Occipital lobe (tissue), 3 donors: ENCODE measurements at places on chromosomes 3 and 15.

DNA sequence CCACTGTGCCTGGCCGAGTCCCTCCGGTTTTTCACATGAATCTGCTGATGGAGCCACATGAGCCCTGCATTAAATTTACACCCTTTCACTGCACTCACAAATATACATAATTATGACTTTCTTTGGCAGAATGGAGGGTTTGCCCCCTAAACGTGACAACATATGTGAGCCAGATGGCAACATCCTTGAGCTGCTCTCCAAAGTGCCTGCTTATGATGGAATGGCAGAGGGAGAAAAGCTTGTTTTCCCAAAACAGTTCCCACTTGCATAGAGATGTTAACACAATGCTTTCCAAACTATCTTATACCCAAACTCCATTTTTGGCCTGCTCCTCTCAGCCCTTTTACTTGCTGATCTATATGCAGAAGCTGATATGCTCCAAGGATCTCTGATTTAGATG is 54.9 kb downstream of the ABCC5 start:
- DNase-seq = no peak

GRCh38 chr3:127857333-127857732 is 35.0 kb upstream of the MGLL start:
- DNase-seq = no peak

DNA sequence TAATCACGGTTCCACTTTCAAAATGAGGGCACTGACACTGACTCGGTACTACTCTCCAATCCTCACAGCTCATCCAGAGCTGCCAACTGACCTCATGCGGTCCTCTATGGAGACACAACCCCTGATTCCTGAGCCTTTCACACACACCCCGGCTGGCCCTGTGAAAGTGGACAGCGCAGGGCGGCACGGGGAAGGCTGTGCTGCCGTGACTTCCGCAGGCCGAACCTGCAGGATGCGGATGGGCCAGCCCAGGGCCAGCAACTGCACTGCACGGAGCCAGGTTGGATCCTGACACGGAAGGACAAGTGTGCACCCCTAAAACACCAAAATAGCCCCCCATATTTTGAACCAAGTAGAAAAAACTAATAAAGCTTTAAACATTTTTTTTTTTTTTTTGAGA is 41.0 kb downstream of the IQSEC1 start:
- DNase-seq = no peak

GRCh38 chr3:113441051-113441770 is at the start of gene CFAP44:
Gene CFAP44 (minus strand): TSS chr3:113441493. CDS start chr3:113433664, 7,829 bp downstream.
- peak; percentile 60 for DNase-seq

DNA sequence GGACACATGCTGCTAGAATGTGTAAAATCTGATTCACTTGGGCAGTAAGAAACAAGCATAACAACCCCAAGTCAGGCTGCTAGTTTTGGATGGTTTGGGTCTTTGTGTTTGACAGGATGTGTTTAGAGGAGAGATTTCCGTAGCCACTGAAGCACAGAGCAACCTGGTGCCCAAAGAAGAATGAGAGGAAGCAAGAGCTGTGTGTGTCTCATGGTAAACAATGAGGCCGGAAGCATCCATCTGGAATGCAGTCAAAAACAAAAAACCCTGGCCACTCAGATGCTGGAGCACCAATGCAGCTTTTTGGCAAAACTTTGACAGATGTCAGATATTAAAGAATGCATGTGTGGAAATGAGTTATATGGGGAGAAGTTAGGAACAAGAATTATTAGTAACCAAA is 39.4 kb upstream of the SNRK start:
- DNase-seq = no peak

- no peak for DNase-seq
These were observed 40.2 kb downstream of the IDH2 start for GRCh38 chr15:90062023-90062442.

- DNase-seq = no peak
These were observed 5.6 kb upstream of the BRPF1 start for GRCh38 chr3:9725775-9726515.

GRCh38 chr3:46960081-46960701 is 16.4 kb downstream of the CCDC12 start:
- DNase-seq = no peak

DNA sequence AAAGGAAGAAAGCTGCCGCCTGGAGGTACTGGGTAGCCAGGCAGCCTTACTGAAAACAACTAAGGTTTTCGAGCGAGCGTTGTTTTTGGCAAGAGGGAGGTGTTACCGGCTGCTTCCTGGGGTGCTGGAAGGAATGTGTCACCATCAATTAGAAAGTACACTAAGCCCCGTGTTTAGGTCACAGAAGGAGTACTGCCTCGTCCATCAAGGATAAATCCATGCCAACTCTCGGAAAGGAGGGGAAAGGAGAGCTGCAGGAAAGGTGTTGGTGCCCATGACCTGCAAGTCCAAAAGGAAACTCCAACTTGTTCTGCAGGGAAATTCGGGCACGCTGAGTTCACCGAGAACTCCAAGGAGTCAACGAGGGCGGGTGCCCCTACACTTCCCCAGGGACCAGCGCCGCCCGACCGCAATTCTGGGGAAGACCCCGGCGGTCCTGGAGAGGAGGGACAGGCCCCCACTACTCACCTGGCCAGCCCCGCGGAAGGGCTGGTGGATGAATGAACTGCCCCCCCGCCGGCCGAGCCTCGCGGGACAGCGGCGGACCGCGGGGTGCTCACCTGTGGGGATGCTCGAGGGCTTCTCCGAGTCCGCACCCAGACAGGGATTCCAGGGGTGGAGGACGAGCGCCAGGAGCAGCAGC is 542 bp downstream of the PLOD2 start:
- peak; percentile 74 for DNase-seq

- no peak for DNase-seq
These were observed 31.6 kb upstream of the CEP152 start for GRCh38 chr15:48842501-48842900.

DNA sequence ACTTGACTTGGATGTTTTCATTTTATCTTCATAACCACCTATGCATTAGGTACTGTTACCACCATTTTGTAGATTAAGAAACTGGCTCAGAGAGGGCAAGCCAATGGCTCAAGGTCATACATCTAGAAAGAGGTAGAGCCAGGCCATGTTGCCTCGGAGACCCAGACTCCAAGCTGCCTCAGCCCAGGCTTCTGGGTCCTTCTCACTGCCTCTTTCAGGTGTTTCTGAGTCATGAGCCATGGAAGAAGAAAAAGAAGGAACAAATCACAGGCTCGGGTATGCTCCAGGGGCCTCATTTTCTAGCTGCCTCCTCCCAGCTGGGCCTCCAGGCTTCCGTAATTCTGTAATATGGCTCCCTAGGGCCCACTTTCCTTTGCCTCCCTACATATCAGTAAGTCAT is 226.5 kb upstream of the TOPAZ1 start:
- no peak for DNase-seq

- no peak for DNase-seq
These were observed 714.8 kb downstream of the FHIT start for GRCh38 chr3:60536420-60536819.

DNA sequence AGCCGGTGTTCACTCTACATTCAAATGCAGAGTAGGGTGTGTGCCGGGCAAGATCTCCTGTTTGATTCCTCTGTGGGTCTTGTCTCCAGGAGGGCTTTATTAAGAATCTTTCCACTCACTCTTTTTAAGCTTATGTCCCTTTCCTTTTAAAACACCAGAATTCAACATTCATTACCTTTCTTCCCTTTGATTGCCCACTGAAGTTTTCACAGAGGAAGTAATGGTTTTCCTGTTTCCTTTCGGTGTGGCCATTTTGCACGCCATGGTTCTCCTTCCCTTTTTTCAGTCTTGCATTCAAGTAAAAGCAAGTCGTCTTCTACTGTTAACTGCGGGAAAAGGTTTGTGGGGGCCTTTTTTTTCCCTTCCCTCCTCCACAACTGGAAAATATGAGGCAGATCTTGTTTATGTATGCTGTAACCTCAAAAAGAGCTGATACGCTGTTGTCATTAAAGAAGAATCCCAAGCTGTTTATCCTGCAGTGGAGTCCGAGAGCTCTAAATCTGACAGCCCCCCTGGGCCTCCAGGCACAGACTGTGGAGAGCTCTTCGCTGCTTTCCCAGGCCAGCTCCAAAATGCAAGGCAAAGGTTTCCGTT is 40.5 kb downstream of the FILIP1L start:
- no peak for DNase-seq

DNA sequence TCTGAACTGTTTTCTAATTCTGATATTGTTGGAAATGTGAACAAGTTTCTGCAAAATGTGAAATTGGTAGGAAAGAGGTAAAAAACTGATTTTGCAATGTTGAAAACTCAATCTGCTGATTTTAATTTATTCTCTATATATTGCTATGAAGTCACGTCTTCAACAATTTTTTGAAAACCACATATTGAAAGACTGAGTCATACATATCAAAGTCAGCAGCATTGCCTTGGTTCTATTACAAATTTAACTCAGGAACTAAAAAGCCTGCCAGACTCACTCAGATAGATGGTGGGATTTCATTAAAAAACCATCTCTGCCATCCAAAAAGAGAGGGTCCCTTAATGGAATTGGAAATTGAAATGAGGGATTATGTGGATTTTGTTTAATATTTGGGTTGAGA is 351.4 kb downstream of the CNTN3 start:
- no peak for DNase-seq

GRCh38 chr15:77715860-77716259 is 83.1 kb upstream of the LINGO1 start:
- DNase-seq = no peak

DNA sequence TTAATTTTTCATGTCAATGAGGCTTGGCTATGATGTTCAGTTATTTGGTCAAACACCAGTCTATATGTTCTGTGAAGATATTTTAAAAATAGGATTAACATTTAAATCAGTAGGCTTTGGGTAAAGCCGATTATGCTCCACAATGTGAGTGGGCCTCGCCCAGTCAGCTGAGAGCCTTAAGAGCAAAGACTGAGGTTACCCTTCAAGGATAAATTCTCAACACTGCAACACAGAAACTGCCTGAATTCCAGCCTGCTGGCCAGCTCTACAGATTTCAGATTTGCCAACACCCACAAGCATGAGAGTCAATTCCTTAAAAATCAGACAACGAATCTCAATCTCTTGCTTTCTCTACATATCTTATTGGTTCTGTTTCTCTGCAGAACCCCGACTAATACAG is 188.3 kb downstream of the PLCH1 start:
- no peak for DNase-seq

DNA sequence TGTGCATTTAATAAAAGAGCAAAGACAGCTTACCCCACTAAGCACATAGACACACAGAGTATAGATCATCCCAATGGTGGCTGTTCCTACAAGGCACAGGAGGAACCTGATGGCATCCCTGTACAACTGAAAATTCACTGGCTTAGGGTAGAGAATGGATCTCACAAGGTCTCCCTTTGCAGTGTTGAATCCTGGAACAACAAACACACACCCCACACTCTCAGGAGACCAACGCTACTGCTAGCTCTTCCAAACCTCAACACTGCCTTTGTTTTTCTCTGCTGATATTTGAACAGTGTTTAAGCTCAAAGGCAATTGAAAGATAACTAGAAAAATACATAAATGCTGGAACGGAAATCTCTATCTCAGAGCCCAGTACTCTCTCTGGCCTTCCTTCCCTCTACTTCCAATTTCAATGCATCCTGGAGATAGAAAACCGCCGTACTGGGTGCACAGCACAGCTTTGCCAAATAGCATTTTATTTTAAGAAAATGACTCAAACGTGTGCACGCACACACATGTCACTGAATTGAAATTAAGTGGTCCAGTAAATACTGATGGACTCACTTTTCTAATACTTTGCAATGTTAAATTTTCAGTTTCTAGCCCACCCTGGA is 87.5 kb upstream of the ATP13A5 start:
- DNase-seq = no peak

DNA sequence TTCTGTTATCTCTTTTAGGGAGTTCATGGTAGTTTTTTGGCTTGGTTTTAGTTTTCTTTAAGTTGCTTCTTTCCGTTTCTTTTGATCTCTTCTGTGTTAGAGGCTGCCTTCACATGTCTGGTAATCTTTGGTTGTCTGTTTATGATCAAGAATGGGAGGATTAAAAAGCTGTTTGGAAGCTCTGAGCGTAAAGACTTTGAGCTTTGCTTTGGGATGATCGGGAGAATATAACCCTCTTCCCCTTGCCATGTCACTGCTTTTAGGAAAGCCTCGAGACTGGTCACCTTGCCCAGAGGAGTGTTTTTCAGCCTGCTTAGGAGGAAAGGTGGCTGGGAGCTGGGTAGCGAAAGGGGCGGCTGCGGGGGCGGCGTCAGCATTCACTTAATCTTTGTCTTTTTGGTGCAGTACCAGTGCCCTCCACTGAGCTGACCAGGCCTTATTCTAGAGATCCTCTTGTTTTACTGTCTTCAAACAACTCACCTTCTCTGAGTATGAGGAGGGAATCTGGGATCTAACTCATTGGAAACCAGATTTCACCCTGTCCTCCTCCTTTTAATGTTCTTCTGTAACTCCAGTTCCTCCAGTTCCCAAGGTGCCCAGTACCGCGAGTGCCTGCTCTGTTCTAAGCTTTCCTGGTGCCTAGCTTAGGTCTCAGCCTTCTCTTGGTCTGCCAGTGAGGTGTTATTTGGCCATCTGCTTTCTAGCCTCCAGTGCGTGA is 15.5 kb downstream of the TATDN2 start:
- no peak for DNase-seq

DNA sequence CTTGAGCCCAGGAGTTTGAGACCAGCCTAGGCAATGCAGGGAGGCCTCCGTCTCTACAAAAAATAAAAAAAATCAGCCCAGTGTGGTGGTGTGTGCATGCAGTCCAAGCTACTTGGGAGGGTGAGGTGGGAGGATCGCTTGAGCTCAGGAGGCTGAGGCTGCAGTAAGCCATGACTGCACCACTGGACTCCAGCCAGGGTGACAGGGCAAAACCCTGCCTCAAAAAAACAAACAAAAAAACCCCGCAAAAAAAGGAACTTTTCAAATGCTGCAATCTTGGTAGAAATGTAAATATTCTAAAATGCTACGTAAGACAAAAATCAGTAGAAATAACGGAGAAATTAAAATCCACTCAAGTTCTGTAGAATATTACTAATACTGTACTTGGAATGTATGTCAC is 108.1 kb upstream of the MELTF start:
- no peak for DNase-seq

- DNase-seq = no peak
These were observed 278.5 kb upstream of the RASGRP1 start for GRCh38 chr15:38843051-38843501.

- no peak for DNase-seq
These were observed 11.1 kb downstream of the LRTM1 start for GRCh38 chr3:54916732-54917131.

GRCh38 chr3:195866686-195867511 is 41.5 kb downstream of the TNK2 start:
- DNase-seq = no peak

- no peak for DNase-seq
These were observed 429.5 kb downstream of the ZIC1 start for GRCh38 chr3:147838652-147839051.

- DNase-seq = no peak
These were observed 76.9 kb downstream of the THRB start for GRCh38 chr3:24417730-24418129.

GRCh38 chr3:177764377-177764912 is 567.2 kb upstream of the TBL1XR1 start:
- DNase-seq = no peak

GRCh38 chr3:9767418-9767817 is 2.3 kb downstream of the CAMK1 start:
- no peak for DNase-seq
